ENCODE measurements at places on chromosomes 3 and 15. TPM values are rescaled to one million over a fixed set of nuclear protein-coding genes. Genes with fewer than 3 reads are reported as not detected.
A peak's percentile ranks its signal among the peaks of the same experiment; 100 is the strongest.

Gene SMAD6
- 22.6 TPM for total RNA-seq

Gene PLSCR5
- total RNA-seq, result not detected

Gene C15orf62
- not detected for total RNA-seq

Gene TEX55
- not detected for total RNA-seq

Gene CCR9
- not detected for total RNA-seq

Gene SENP5
- 28.5 TPM for total RNA-seq

- no peaks in the 10 kb centered on the region for H3K27me3 ChIP-seq
- H3K36me3 ChIP-seq, result no peaks in the 10 kb centered on the region
- no peak for DNase-seq
- no peaks in the 10 kb centered on the region for H3K4me1 ChIP-seq
- no peak overlapping the region for H3K4me3 ChIP-seq
These were observed 103.5 kb upstream of the SLC7A14 start for GRCh38 chr3:170689296-170689829.

- no peaks in the 10 kb centered on the region for H3K36me3 ChIP-seq
- H3K4me1 ChIP-seq, result no peaks in the 10 kb centered on the region
- H3K27me3 ChIP-seq, result no peaks in the 10 kb centered on the region
- H3K4me3 ChIP-seq, result no peak overlapping the region
- no peak for DNase-seq
These were observed 29.1 kb upstream of the ELP6 start for GRCh38 chr3:47542471-47543173.

DNA sequence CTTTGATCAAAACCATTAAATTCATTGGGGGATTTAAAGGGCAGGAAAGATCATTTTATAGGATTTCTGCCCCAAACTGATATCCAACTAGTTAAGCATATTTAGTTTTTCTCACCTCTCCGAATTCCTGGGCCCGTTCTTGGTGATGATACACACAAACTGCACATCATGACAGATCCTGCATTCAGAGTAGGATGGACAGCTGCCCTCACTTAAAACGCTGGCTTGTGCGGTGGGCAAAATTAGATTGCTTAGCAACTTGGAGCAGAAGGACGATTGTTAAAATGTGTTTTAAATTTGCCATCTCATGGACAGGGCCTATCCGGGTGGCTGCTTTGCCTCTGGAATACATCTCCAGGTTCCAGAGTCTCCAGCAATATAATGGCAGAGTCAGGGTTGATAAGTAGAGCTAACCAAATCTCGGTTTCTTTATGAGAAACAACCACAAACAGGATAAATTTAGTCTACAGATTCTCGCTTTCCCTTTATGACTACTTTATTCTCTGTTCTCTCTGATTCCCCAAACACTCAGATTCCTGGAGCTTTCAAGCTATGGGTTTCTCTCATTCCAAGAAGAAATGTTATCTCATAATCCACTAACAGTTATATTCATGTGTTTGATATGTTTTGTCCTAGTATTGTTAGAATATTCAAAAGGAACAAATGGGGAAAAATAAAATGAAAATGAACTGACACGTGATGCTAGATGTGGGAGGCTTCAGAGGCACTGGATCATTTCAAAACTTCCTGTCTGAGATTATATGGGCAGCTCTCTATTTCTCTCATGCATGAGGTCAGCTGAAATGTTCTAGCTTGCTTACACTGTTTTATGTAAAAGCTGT lies 1014.1 kb upstream of the SEMA6D start:
- no peaks in the 10 kb centered on the region for H3K36me3 ChIP-seq
- no peak for DNase-seq
- no peaks in the 10 kb centered on the region for H3K27me3 ChIP-seq

DNA sequence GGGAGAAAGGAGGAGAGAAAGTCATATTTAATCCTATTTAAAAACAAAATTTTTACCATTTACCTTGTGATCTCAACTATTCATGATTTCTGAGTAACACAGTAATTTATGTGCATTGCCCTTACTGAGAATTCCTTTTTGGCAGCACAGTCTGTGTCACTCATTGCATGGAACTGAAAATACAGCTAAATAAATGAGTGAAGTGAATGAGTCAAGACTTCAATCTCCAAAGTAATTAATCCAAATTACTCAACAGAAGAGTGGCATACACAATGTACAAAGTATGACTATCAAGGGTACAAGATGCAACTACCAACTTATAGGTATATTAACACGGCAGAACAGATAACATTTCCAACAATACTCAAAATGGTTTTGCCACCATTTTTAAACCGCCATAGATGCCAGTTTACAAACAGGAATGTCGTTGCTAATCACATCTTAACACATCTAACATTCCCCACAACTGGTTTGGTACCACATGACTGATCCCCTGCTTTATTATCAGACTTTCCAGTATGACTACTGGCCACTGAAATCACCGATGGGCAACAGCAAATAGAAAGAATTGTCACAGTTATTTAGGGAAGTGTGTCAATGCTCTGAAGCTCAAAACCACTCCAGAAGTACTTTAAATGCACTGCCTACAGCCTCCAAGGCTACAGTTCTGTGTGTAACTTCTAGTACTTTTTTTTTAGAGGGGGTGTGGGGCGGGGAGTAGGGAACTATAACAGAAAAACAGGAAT lies 410.4 kb downstream of the SHQ1 start:
- no peak for DNase-seq
- H3K27ac ChIP-seq, result no peak overlapping the region
- no peak overlapping the region for H3K4me3 ChIP-seq

- peaks cover 43% of the 10 kb centered on the region for H3K4me1 ChIP-seq
- no peak for DNase-seq
- H3K27me3 ChIP-seq, result no peaks in the 10 kb centered on the region
- H3K4me3 ChIP-seq, result no peak overlapping the region
- H3K36me3 ChIP-seq, result no peaks in the 10 kb centered on the region
These were observed 6.3 kb downstream of the ST3GAL6 start for GRCh38 chr3:98769448-98769847.

DNA sequence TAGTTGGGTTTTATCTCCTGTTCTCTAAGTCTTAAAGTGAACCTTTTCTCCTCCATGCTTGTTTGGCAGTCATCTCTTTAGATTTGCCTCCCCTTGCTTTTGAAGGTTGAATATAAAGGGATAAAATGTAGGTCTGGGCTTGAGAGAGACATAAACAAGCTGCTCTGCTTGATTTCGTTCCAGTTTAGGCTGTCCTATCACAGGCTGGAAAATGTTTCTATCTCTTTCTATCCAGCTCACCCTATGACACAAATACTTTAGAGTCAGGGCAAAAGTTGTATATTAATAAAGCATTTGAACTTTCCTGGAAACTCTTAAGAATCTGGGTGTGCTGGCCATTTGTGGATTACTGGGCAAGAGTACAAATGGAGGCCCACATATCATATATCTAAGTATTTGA lies 29.5 kb upstream of the ZBBX start:
- no peak overlapping the region for H3K27ac ChIP-seq
- H3K27me3 ChIP-seq, result no peaks in the 10 kb centered on the region
- no peak overlapping the region for H3K4me3 ChIP-seq
- DNase-seq, result no peak
- no peaks in the 10 kb centered on the region for H3K4me1 ChIP-seq
- no peaks in the 10 kb centered on the region for H3K36me3 ChIP-seq

DNA sequence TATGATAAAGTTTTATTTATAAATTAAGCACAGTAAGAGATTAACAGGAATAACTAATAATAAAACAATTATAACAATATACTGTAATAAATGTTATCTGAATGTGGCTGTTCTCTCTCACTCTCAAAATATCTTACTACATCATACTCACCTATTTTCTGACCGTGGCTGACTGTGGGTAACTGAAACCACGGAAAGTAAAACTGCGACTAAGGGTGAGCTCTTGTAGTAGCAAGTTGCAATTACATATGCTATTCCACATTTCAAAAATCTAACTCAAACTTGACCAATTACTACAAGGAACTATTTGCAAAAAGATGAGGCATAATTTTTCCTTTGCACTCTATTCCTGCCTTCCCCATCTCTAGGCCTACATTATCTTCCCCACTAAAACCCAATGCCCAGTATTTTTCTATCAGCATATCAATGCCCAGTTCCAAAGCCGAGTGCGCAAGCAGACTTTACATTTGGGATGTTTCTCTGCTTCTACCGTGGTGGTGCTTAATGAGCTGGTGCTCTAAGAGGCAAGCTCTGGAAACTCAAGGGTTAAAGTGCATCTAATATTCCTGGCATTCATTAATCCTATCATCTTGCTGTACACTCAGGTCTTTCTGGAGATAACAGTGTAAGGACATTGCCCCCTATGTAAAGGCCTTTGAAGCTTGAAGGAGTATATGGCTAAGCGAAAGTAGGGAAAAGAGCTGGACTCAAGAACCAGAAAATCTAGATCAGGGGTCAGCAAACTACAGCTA lies 6.7 kb downstream of the PCYT1A start:
- no peak for DNase-seq
- H3K27ac ChIP-seq, result peak overlapping the region; percentile 84
- H3K4me1 ChIP-seq, result peaks cover 73% of the 10 kb centered on the region
- H3K4me3 ChIP-seq, result no peak overlapping the region
- H3K27me3 ChIP-seq, result no peaks in the 10 kb centered on the region

DNA sequence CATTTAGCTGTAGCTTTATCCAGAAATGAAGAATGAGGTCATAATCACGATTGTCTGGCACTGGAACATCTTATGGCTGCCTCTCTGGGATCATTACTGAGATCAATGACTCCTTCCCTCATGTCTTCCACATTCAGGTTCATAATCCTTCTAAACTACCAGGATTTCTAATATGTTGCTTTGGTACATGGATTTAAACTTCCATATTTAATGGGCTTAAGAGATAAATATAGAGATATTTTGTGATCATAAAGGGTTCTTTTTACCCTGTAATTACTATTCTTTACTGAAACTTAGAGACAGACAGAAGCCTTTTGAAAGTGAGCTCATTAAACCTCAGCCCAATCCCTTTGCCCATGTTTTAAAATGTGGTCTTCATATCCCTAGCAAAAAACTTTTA lies 575.4 kb upstream of the ALCAM start:
- no peaks in the 10 kb centered on the region for H3K4me1 ChIP-seq
- no peak overlapping the region for H3K27ac ChIP-seq
- DNase-seq, result no peak
- H3K27me3 ChIP-seq, result no peaks in the 10 kb centered on the region
- H3K4me3 ChIP-seq, result no peak overlapping the region
- no peaks in the 10 kb centered on the region for H3K36me3 ChIP-seq

DNA sequence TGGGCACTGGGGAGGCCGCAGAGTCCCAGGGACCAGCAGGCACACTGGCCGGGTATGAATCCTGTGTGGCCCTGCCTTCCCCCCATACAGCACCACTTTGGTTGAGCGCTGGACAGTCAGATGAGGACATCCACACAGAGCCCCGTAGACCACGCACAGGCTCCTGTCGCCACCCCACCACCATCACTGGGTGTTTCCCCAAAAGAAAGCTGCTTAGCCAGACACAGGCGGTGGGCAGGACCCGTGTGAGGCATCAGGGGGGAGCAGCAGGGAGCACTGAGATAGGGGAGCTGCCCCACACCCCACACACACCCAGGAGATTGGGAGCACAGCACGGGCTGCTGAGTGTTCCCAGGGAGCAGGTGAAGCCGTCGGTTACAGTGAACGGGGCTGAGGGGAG lies 42.4 kb upstream of the SLC41A3 start:
- peak; percentile 11 for DNase-seq
- no peak overlapping the region for H3K27ac ChIP-seq
- no peaks in the 10 kb centered on the region for H3K27me3 ChIP-seq
- no peak overlapping the region for H3K4me3 ChIP-seq
- no peaks in the 10 kb centered on the region for H3K4me1 ChIP-seq
- no peaks in the 10 kb centered on the region for H3K36me3 ChIP-seq

- DNase-seq, result no peak
- no peak overlapping the region for H3K4me3 ChIP-seq
- no peaks in the 10 kb centered on the region for H3K4me1 ChIP-seq
- no peak overlapping the region for H3K27ac ChIP-seq
- H3K27me3 ChIP-seq, result no peaks in the 10 kb centered on the region
These were observed 48.8 kb upstream of the DNAJC13 start for GRCh38 chr3:132368515-132368914.

GRCh38 chr15:60585743-60586708 lies 107.1 kb upstream of the ICE2 start:
- peak; percentile 45 for DNase-seq
- no peak overlapping the region for H3K4me3 ChIP-seq
- peak overlapping the region; percentile 7 for H3K27ac ChIP-seq
- no peaks in the 10 kb centered on the region for H3K27me3 ChIP-seq

GRCh38 chr3:13372656-13373055 lies 47.5 kb downstream of the NUP210 start:
- H3K4me3 ChIP-seq, result no peak overlapping the region
- no peaks in the 10 kb centered on the region for H3K4me1 ChIP-seq
- peaks cover 50% of the 10 kb centered on the region for H3K36me3 ChIP-seq
- H3K27me3 ChIP-seq, result no peaks in the 10 kb centered on the region

DNA sequence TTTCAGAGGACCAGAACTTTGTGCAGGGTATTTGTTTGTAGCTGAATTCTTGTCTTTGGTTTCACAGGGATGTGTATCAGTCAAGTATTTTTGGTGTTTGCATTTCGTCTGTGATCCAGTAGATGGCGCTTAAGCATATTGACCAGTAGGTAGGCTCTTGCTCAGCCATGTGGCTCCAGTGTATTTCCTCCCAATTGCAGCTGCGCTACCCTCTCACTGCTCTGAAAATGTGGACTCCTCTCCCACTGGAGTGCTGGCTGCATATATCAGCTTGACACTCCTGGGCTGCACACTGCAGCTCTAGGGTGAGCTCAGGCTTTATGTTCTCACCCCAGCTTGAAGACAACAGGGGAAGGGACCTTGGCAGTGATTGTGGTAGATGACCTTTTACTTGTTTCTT lies 1264.3 kb upstream of the ALCAM start:
- no peaks in the 10 kb centered on the region for H3K36me3 ChIP-seq
- no peak overlapping the region for H3K4me3 ChIP-seq
- H3K27me3 ChIP-seq, result no peaks in the 10 kb centered on the region
- no peaks in the 10 kb centered on the region for H3K4me1 ChIP-seq
- DNase-seq, result no peak

DNA sequence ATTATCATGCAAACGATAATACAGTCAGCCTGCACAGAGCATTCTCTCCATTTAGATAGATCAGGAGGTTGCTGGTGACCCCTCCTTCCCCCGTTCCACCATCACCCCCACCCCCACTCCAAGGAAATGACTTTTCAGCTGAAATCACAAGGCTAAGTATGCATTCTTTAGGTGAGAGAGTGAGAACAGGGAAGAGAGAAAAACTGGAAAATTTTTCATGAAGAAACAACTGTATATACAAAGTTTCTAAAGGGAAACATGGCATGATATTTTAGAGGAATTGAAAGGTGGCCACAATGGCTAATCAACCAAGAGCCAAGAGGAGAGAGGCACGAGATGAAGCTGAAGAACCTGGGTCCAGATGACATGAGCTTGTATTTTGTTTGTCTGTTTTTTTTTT lies 22.2 kb downstream of the BCL2A1 start:
- H3K27me3 ChIP-seq, result peaks cover 2% of the 10 kb centered on the region
- DNase-seq, result no peak
- H3K4me3 ChIP-seq, result no peak overlapping the region
- H3K4me1 ChIP-seq, result no peaks in the 10 kb centered on the region

GRCh38 chr3:4044619-4045018 lies 245.4 kb downstream of the LRRN1 start:
- H3K4me1 ChIP-seq, result no peaks in the 10 kb centered on the region
- DNase-seq, result no peak
- H3K27me3 ChIP-seq, result no peaks in the 10 kb centered on the region
- no peak overlapping the region for H3K4me3 ChIP-seq
